ENCODE measurements at places on chromosomes 11 and 22. TPM values are rescaled to one million over a fixed set of nuclear protein-coding genes. Genes with fewer than 3 reads are reported as not detected.

Gene CHRM1
- not detected for total RNA-seq

Gene EEF1G
- total RNA-seq = 1,857 TPM

Gene MOB2
- 23.4 TPM for total RNA-seq

Gene SAMM50
- total RNA-seq = 59.3 TPM

Gene OR10V1
- not detected for total RNA-seq

Gene FAM111B
- 25.5 TPM for total RNA-seq

Measured in WTC11 (cell line).